HFFc6 (cell line): ENCODE measurements at places on chromosomes 1 and 21.
A peak's percentile ranks its signal among the peaks of the same experiment; 100 is the strongest.

DNA sequence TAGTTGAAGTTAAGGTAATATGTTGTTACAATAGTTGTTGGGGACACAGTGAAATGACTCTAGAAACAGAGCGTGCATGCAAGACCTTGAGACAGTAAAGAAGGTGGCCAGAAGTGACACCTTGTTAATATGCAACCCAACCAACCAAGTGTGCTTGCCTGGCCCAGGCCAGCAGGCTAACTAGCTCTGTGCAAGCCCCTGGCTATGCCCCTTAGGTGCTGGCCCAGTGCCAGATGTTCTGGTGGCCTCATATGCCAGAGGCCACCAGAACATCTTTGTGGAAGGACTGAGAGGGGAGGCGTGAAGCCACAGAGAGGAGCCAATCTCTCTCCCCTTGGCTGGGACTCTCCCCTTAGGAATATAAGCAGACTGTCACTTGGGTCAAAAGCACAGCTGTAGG, 111.2 kb upstream of the JUN start:
- DNase-seq = no peak

- DNase-seq = no peak
Observed at GRCh38 chr1:234230414-234230862, 142.8 kb upstream of the COA6 start.

GRCh38 chr1:52602856-52603600, 857 bp downstream of the GPX7 start:
- DNase-seq = no peak

GRCh38 chr1:19081218-19081893, 124.9 kb upstream of the IFFO2 start:
- no peak for DNase-seq

DNA sequence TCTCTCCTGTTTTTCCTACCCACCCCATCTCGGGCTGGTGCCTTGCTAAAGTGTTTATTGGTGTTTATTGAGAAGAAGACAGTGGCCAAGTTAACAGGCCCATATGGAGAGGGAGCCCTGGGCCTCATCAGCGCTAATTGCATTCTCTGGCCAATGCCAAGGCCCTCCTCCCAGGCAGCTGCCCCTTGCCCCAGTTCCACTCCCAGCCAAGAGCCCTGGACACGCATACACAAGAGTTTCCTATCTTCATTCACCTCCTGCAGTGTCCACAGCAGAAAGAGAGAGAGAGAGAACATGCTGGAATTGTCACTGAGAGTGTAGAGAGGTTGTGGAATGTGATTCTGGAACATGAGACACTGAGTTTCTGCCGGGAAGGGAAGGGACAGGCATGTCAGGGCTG, 25.4 kb upstream of the VWA5B1 start:
- no peak for DNase-seq

- DNase-seq = no peak
Observed at GRCh38 chr1:24925963-24926362, 4.1 kb downstream of the RUNX3 start.

DNA sequence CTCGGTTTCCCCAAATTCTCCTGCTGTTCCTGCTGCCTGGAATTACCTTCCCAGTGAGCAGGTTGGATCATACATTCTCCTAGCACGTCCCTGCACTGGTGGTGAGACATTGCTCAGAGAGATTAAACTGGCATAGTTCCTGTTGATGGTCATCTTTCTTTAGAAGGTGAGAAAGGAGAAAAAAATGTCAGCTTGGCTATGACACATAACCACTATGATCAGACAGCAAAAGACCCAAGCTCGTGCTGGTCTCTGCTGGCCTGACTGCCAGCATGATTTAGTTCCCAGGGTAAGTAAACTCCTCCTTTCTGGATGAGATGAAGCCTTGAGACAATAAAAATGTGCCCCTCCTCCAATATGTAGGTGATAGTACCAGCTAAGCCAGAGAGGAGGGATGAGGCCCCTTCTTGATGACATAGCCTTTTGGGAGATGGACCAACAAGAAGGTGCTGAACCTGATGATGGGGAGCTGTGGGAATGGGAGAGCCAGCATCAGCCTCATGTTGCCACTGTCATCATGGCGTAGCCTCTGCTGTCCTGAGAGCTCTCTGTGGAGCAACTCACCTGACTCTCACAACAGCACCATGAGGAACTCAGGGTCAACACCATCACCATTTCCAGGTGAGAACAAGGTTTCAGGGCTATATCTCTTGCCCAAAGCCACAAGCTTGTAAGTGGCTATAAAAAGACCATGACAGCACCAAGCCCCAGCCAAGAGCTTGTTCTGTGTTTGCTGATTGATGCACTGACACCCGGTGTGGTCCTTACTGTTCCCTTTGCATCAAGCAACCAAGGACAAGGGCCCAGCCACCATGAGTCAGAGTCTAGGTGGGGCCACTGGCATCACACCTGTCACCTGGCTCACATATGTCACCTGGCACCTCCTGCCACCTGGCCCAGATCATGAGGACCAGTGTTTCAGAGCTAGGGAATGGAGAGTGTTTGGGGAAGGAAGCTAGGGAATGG, 200.0 kb downstream of the MATN1 start:
- DNase-seq = peak; percentile 96

DNA sequence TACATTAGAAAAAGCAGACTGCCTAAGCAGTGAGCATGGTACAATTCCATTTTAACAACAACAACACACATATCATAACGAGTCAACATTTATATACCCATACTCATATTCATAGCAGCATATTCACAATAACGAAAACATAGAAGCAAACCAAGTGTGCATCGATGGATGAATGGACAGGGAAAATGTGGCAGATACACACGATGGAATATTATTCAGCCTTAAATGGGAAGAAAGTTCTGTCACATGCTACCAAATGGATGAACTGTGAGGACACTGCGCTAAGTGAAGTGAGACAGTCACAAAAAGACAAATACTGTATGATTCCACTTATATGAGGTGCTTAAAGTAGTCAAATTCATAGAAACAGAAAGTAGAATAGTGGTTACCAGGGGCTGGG, 9.5 kb upstream of the MAN1C1 start:
- DNase-seq = no peak

GRCh38 chr1:7299994-7300393, 471.1 kb upstream of the VAMP3 start:
- DNase-seq = peak; percentile 77

GRCh38 chr21:42413500-42413899, 9.8 kb downstream of the UBASH3A start:
- no peak for DNase-seq

DNA sequence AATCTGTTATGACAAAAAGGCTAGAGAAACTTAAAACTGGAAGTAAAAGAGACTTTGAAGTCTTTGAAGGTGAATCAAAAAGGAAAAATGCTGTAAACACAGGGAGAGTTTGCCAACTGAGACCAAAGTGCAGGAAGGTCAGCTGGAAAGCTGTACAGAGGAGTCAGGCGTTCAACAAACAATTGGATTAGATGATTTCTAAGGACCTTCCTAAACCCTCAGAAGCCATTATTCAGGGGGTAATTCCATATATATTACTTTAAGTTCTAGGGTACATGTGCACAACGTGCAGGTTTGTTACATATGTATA, 156.8 kb downstream of the ZBTB18 start:
- no peak for DNase-seq

- DNase-seq = no peak
Observed at GRCh38 chr1:218667781-218668516, 322.8 kb downstream of the TGFB2 start.

GRCh38 chr1:205915354-205915990, 27.8 kb downstream of the SLC26A9 start:
- no peak for DNase-seq

DNA sequence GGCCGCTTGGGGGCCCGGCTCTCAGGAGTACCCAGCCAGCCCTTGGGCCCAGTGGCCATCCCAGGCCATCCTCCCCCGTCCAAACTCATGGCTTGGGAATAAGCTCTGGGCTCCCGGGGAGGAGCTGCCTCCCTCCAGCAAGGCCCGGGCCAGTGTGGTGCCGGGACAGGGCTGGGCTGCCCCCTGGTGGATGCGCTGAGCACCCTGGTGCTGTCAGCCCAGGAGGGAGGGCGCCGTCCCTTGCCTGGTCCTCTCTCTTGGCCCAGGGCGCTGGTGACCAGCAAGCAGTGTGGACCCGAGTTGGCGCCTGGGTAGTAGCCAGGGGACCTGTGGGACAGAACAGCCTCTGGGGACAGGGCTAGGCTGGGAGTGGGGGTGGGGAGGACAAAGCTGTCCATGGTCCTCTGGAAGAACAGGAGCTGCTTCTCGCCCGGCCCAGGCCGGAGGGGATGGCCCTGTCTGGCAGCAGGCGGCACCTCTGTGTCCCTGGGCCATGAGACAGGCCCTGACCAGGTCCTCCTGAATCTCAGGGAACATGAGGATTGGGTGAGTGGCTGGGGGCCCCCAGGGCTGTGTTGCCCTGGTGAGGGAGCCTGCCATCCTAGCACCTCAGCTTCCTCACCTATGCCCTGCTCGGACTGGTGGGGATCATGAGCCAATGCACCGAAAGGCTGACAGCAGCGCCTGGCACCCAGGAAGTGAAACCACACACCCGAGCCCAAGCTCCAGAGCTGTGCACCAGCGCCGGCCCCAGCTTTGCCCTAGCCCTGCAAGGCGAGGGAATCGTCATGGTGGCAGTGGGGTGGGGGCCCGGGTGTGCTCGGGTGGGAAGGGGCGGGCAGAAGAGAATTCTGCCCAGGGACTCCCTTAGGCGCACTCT, 9.4 kb downstream of the MORN1 start:
- DNase-seq = peak; percentile 59

DNA sequence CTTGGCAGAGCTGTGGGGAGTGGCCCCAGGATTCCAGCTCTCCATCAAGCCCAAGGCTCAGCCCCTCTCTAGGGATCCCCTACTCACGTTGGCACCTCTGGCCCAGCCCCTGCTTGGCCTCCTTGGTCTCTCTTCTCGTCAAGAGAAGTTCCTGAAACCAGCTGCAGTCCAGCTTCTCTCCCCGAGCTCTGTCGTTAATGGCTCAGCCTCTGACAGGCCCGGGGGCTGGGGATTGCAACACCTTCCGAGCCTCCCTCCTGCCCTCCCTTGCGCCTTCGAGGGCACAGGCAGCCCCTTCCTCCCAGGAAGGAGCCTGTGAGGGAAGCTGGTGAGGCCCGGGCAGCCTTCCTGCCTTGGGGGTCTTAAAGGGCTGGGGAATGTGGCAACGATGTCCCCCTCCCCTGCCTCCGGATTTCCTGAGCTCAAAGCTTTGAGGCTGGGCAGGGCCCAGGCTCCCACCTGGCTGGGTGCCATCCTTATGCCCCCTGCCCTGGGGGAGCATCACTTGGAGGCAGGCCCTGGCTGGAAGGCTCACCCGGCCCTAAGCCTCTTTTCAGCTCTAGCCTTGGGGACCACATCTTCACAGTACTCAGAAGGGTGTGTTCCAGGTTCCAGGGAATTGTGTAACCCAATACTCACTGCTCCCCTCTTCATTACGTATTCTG, at the start of gene CSF3R:
Gene CSF3R (minus strand): TSS at position 190 of the 665 bp plus-strand sequence. CDS start 3,417 bp downstream, outside the sequence.
- DNase-seq = no peak

- DNase-seq = no peak
Observed at GRCh38 chr1:19940486-19941205, 17.2 kb upstream of the PLA2G2E start.

DNA sequence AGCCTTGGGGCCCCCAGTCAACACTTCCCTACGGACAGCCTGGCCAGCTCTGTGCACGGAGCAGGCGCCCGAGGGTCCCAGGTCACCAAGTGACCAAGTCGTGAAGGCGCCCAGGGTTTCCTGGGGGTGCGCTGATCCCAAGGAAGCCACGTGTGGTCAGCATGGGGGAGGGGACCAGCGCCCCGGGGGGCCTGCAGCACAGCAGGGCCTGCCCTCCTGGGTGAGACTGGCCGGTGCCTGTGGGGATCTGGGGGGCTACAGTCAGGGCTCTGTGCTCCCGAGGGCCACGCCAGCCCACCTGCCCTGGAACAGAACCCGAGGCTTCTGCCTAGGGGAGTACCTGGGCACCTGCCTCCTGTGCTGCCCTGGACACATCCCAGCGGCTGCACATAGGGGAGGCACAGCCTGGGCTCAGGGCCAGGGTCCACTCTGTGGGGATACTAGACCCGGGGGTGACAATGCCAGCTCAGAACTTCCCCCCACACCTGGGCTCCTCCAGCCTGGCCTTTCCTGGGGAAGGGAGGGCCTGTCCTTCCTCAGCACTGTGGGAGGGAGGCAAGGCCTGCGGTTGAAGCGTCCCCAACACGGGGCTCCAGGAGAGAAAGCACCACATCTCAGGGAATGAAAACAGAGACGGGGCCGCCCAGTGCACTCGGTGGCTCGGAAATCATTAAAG, 6.2 kb upstream of the POFUT2 start:
- no peak for DNase-seq

GRCh38 chr1:71068325-71069240, 12.3 kb downstream of the ZRANB2 start:
- no peak for DNase-seq

DNA sequence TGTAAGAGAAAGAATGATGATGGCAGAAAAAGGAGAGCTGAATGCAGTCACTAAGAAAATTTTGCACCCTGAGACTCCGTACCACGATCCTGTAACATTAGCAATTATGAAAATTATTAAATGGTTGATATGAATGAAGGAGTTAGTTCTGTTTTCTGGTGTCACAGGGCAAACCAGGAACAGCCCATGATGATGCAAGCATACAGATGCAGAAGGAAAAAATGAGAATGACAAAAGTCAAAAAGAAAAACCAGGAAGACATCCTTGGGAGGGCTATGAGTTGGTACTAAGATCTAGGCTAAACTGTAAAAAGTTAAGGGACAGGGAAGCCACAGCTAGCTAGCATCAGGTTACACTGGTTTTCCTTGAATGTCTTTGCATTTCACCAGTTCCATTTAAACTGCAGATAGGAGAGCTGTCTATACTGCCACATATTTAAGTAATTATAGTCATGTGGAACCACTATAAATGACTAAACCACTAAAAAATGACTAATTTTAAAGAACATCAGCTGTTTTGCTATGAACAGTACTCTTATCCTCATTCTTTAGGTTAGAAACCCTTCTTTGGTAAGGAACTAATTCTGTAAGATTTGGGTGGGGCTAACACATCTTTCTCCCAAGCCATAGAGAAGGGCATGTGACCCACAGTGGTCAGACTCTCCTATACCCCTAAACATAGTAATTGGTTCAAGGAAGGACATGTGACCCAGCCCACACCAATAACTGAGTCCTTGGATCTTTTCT, 11.4 kb downstream of the DOCK7 start:
- DNase-seq = peak; percentile 73

GRCh38 chr1:36251794-36252481, 27.7 kb downstream of the THRAP3 start:
- DNase-seq = no peak

DNA sequence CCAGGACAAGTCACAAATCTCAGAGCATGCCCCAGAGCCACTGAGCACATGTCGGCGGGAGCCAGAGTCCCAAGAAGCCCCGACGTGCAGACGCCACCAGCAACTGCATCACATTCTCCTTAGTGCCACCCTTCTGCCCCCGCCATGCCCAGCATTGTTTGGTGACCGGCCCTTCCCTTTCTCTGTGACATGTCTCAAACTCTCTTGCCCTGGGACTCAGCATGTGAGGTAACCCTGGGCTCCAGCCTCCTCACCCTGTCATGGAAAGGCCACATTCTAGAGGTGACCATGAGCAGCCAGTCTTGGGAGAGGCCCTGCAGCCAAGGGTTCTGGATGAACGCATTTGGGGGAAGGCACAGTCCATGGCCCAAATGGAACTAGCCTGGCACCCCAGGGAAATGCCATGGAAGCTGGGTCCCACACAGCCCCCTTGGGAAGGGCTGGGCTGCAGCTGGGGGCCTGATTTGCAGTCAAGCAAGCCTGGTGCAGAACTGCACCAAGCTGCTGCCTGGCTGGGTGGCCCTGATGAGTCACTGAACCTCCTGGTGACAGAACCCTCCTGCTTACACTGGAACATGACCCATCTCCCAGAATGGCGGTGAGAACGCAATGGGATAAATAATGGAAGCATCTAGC, 94.4 kb downstream of the ITPKB start:
- no peak for DNase-seq
